ENCODE measurements at places on chromosomes 13 and 19.

DNA sequence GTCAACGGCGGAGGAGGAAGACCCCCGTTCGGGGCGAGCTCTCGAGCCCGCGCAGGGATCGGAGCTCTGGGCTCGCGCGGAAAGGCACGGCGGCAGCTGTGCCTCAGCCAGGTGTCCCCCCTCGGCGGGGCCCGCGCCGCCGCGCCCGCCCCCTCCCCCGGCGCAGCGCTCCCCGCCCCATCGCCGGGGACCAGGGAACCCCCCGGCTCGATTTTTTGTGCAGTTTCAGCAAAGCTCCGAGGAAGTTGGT lies 110.0 kb downstream of the KCNRG start:
- no peak for DNase-seq

DNA sequence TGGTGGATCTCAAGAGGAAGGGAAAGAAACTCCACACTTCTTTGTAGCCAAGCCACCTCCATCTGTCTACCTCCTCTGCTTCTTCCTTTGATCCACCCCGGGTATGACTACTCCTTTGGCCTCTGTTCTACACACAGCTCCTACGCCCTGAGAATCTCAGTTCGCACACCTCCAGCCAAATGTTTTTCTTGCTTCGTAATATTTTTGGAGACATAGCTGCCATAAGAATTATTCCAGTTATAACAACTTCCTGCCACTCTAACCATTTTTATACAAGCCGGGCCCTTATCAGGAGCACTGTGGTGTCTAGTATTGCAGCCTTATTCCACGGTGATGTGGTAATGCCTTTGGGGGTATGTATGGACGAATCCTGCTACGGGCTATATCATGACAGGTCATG lies 126.7 kb downstream of the STARD13 start:
- DNase-seq = no peak

DNA sequence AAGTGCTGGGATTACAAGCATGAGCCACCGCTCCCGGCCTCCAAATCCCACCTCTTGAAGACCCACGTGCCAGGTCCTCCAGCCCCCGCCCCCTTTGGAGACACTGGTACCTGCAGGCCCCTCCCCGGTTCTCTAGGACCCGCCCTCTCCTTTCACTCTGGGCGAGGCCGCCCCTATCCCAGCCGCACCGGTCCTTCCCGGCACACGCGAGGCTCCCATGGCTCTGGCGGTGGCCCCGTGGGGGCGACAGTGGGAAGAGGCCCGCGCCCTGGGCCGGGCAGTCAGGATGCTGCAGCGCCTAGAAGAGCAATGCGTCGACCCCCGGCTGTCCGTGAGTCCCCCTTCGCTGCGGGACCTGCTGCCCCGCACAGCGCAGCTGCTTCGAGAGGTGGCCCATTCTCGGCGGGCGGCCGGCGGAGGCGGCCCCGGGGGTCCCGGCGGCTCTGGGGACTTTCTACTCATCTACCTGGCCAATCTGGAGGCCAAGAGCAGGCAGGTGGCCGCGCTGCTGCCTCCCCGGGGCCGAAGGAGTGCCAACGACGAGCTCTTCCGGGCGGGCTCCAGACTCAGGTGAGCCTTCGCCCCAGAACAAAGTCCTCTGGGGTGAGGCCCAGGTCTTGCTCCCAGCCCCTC lies at the start of gene CBLC:
Gene CBLC, plus strand, starts transcription at position 176 of the 633 bp plus-strand sequence. Its CDS starts 42 bp downstream, at position 218.
- no peak for DNase-seq

DNA sequence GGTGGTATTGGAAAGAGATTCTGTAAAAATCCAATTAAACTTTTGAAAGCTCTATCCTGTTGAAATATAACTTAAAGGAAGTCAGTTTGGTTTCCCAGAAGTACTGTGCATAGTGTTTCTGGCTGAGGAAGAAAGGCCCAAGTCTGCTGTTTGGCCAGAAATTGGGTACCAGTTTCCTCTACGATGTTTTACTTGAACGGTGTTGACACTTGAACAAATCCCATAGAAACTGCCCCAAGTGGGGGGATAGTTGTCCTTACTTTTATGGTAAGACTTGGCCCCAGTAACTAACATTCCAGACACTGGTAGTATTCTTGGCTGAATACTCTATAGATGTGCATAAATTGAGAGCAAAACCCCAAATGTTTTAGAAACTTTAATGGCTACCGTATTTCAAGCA lies 14.2 kb downstream of the KLF5 start:
- no peak for DNase-seq

DNA sequence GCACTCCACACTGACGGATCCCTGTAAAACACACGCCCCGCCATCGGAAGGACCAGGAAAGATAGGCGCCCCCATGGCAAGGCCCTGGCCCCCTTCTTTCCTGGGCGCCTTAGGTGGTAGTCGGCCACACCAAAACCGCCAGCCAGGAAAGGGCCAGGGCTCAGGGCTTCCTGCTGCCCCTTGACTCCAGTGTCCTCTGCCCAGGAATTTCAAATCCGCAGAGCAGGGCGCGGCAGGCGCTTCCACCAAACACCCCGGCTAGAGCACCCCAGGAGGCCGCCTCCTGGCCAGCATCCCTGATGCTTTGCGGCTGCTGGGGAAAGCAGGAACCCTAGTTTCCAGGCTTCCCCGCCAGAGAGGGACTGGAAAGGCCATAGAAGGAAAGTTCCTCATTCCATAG lies 57.5 kb downstream of the ZNF726 start:
- no peak for DNase-seq

- DNase-seq = no peak
These were observed 22.0 kb downstream of the USPL1 start for GRCh38 chr13:30639671-30640070.

DNA sequence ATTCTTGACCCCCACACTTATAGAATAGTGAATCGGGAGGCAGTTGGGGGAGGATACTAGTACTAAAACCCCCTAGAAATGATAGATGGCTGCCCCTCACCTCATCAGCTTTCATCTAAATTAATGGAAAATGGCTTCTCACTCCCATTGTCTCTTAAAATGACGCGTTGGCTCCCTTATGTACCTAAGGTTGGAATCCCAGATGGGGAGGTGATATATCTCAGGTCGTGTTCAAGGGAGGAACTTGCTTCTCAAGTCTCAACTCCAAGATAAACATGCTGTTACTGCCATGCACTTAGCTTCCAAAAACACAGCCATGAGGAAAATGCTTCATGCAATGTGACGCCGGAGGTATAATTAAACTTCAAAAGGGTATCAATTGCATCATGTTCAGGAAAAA lies 18.8 kb upstream of the UBE2L5 start:
- no peak for DNase-seq

DNA sequence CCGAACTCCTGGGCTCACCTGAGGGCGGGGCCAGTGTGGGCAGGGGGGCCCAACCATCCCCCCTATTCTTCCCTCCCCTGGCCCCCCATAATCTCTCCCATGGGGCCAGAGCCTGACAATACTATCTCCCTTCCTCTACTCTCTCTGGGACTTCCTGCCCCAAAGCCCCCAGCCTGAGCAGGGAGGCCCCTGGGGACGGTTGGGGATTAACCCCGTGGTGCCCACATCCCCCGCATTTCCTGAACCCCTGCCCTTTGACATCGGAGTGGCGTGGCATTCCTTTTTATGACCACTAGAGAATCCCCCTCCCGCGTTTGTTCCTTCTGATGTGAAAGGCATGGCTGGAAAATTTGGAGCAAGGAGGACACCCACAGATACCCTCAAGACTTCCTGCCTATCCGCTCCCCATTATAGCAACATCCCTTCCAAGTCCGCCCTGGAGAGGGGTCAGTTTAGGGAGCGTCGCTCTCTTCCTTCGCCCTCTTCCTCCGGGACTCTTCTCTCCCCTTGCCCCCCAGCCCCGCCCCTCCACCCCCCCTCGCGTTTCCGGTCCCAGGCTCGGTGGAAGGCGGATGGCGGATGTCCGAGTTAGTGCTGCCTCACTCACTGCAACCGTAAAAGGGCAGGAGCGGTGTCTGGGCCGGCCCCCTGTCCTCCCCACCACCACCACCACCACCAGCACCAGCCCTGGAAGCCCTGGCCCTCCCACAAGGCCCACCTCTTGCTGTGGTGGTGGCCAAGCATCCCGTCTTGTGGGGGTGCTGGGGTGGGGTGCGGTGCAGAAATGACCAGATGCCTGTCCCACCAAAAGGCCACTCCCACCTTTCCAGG lies 1.8 kb downstream of the VASP start:
- DNase-seq = no peak

DNA sequence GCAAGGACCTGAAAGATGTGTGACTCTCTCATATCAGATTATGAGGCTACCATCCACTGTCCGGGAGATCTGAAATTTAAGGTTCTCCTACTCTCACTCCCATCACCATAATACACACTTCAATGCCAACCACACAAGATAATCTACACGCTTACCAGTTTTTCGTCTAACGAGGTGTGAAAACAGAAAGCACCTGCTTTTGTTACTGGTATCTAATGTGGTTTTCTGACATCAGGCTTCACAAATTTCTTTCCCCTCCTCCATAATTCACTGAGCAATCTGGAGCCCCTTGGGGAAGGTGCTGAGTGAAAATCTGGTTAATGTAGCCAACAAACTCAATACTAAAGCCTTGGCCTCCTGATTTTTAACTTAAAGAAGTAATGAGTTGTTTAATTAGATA lies 10.1 kb upstream of the LRCH1 start:
- DNase-seq = no peak

DNA sequence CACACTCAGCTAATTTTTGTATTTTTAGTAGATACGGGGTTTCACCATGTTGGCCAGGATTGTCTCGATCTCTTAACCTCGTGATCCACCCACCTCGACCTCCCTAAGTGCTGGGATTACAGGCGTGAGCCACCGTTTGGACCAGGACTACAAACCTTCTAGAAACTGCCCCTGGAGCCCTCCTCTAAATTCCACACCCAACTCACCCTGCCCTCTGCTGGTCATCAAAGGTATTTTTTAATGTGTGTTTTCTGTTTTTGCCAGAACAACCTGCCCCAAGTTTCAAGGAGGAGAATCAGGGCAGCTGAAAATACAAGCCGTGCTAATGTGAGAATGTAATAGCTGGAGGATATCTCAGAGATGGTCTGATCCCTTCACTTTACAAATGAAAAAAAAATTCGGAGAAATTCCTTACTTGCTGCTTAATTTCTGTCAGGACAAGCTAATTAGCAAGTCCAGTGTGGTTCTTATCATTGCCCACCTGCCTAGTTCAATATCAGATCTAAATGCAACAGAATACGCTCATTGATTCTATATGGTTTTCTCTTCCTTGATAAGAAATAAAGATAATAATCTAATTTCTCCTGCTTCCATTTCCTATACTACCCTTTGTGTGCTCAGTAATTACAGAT lies 4.1 kb downstream of the ATP8A2 start:
- peak; percentile 41 for DNase-seq

GRCh38 chr13:66803013-66803807 lies 426.9 kb downstream of the PCDH9 start:
- DNase-seq = no peak

GRCh38 chr13:66036024-66036614 lies 1194.0 kb downstream of the PCDH9 start:
- no peak for DNase-seq

DNA sequence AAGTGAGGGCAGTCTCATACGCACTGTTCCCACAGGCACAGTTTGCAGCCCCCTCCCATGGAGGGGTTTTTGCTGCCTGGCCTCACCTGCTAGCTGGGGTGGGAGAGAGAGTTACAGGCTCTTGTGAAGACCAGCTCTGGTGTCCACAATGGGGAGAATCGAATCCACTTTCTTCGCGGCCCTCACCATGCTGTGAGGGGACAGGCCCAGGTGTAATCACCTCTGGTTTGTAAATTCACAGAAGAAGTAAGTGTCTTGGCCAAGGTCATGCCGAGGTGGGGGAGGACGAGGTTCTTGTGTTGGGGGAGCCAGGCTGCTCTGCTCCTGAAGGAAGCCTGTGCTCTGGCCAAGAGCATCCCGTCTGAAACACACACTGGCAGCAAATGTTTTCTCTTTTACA lies 39.5 kb downstream of the TEX29 start:
- DNase-seq = no peak

DNA sequence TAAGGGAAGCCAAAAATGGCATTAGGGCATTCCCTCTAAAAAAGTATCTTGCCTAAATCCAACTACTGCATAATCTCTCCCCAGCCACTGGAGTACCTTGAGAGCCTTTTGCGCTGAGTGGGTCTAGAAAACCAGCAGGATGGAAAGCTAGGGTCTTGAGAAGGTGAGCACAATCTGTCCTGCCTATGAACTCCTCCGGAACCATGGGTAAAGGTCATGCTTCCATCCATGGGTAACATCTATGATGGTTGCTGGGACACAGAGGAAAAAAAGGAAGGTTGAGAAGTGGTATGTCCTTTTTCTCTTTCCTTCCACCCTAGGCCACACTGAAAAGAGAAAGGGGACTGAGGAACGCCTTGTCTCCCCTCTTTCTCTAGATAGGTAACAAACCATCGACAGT lies 52.4 kb downstream of the ZNF676 start:
- DNase-seq = no peak

DNA sequence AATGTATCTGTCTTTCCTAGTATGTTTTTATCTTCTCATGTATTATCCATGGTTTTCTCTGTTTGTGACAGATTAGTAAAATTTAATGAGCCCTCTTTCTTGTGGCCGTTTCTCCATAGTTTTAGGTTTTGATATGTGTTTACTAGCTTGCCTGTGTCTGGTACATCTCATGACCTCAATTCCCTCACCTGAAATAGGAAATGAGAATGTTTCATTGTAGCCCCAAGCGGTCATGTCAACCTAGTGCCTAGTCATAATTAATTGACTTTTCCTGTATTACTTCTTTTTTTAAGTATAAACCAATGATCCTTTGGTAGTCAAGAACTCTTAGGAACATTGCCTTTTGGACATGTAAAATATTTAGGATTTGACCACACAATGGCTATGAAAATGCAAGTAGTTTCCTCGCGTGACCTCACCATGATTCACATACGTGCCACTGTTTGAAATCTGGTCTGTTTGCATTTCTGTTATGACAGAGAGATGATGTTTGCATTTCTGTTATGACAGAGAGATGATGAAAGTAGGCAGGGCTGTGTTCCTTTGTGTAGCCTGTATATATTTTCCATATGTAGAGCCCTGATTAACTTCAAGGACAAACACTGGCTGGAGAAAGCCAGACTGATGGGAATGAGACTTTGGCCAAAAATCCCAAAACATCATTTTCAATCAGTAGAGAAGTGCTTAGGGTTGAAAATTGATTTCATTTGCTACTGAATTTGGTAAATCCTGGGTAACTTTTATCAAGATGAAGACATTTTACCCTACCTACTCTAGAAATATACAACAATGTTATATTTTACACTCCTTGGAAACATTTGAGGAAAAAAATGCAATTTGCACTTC lies 104.8 kb downstream of the TNFRSF19 start:
- DNase-seq = no peak

DNA sequence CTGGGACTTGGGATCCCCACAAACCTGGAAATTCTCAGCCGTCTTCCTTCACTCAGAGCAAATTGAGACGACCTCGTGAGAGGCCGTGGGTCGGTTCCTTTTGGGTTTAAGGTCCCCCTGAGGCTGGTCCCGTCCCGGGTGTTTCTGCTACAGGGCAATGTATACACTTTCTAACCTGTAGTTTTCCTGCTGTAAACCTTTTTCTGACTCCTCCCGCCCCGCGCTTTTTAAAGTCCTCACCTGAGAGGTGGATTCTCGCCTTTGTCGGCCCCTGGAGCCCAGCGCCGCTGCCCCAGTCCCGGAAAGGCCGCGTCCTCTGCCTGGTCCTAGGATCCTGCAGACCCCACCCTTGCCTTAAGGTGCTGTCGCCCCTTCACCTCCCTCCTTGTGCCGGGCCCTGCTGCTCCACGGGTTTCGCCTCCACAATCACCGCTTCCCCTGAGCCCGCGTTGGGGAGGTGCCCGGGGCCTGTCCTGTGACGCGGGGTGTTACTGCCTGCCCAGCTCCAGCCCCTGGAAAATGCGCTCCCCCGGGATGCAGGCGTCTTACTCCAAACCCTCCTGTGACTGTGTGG lies 391 bp downstream of the ZNF761 start:
- no peak for DNase-seq

Measured in tibial nerve (tissue), 4 donors.